ENCODE measurements at places on chromosomes 4 and X.

GRCh38 chr4:8892556-8893226, 21.1 kb upstream of the HMX1 start:
- no peak for DNase-seq

DNA sequence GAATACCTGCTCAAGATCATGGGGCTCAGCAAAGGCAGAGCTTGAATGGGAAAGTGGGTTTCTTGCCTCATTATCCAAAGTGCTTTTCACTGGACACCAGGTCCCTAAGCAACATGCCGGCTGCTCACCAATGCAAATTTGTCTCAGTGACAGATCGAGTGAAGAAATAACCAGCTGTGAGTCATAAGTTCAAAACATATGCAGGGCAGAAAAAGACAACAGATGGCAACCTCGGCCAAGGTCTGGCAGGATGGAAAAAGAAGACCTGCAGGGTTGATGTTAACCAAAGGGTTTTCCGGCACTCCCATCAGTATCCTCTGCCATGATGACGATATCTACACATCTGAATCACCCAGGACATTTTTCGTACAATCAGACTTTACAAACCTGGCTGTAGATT, 124.1 kb downstream of the AFAP1 start:
- no peak for DNase-seq

DNA sequence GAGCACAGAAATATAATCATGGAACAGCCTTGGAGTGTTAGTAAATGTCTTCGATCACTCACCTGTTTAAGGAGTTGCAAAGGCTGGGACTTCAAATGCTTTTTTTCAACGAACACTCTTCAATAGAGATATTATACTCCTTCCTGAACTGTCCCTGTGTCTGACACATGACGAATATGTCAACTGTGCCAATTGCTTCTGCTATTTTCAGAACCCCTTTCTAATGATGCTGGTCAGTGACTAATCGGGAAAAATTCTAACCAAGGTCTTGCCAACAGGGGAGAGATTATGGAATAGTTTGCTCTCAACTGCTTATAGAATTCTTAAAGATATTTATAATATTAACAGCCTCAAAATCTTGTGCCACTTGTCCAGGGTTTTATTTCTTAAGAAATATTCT, 8.5 kb upstream of the KLHL34 start:
- DNase-seq, result no peak

DNA sequence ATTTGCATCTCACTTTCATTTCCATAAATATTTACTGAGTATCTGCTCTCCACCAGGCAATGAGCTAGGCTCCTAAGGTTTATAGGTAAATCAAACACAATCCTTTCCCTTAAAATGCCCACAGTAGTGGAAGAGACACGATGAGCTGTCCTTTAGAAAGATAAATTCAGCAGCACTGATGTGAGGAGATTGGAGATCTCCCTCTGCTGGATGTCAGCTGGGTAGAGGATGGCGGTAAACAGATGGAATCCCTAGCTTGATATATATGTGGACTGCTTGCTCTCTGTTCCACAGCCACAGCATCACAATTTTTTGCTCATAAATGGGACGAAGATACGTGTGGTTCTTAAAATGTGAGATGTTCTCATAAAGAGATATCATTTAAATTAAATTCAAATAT, 216.4 kb upstream of the RASGEF1B start:
- no peak for DNase-seq

DNA sequence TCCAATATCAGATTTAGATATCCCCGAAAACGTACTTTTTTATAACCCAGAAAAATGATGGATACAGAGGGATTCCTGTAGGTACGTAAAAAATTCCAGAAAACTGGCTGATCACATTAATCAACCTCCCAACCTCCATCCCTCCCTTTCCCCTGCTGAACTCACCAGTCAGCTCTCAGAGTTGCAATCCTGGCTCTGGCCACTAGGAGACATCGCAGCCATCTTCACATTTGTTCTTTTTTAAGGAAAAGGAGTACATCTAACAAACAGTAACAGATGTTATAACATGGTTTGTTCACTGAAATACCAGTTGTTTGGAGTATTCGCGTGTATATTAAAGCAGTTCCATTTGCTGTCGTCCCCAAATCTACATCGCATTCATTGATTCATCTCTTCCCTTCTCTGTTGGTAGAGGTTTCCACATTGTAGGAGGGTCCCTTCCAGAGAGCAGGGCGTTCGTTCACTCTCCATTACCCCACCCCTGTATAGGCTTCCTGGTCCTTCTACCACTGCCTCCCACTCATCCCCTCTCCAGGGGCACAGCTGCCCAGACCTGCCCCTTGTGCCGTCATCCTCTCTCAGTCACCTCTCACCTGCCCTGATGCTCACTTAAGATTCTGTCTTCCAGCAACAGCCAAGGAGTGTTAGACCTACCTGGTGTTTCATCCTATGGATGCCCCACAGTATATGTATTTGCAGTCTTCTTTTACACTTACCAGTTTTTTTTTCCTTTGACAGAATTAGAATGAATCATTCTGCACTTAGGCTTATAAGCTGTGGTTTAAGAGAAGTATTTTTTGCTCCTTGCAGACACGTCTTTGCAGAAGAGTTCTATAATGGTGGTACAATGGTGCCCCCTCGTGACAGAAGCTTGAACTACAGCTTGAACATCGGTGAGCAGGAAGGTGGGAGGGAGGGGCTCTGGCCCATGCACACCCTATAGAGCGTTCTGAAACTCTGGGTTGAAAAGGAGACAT, 36.8 kb upstream of the RAB40AL start:
- DNase-seq, result peak; percentile 32

- DNase-seq, result no peak
Measured at GRCh38 chrX:21606002-21606401, 52.1 kb downstream of the KLHL34 start.

- DNase-seq, result no peak
Measured at GRCh38 chr4:188266386-188266785, 127.1 kb downstream of the TRIML1 start.

GRCh38 chr4:5900844-5901243, 8.0 kb upstream of the CRMP1 start:
- DNase-seq, result no peak

DNA sequence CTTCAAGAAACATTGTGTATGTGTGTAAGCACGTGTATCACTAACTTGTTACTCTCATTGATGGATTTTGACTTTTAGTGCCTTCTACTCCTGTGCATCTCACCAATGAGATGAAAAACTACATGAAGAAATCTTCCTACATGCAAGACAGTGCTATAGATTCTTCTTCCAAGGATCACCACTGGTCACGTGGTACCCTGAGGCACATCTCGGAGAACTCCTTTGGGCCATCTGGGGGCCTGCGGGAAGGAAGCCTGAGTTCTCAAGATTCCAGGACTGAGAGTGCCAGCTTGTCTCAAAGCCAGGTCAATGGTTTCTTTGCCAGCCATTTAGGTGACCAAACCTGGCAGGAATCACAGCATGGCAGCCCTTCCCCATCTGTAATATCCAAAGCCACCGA, 86.5 kb downstream of the SLC10A6 start:
- DNase-seq, result no peak

GRCh38 chr4:657834-658667, 16.0 kb downstream of the ATP5ME start:
- DNase-seq, result no peak
